ENCODE measurements at places on chromosomes 12 and 14.

GRCh38 chr14:24713404-24713803, 79.4 kb upstream of the GZMB start:
- DNase-seq: no peak

- DNase-seq: no peak
These were observed 77.4 kb upstream of the GALNT9 start for GRCh38 chr12:132406493-132407450.

DNA sequence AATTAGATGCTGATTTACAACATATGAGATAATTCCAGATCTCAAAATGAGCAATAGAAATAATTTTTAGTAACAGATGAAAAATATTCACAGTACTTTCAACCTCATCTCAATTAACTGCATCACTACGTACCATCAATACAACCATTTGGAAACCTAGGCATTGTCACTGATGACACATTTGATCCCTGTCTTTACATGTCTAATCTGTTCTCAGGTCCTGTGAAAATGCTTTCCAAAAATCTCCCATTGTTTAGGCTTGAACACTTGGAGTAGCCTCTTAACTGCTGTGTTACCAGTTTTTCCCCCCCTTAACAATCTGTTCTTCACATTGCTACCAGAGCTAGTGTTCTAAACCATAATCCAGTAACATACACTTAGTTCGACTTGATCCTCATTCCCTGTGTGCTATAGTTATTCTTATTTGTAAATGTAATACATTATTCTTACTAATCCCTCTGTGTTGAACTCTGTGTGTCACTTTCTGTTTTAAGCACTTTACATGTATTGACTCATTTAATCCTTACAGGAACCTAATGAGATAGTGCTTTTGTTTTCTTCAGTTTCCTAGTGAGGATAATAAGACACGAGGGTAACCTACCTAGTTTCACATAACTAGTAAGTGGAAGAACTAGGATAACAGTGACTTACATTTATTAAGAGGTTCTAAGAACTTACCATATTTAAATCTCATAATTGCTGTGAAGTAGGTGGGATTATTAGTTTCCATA, 41.7 kb downstream of the LARP4 start:
- no peak for DNase-seq

DNA sequence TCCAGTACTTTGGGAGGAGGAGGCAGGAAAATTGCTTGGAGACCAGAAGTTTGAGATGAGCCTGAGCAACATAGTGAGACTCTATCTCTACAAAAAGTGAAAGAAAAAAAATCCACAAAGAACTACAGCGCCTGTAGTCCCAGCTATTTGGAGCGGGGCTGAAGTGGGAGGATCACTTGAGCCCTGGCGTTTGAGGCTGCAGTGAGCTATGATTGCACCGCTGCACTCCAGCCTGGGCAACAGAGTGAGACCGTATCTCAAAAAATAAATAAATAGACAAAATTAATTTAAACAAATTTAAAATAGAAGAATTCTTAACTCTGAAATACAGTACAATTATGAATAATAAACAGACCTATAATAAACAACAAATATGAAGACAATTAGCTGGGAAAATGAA, 40.9 kb downstream of the ATL1 start:
- no peak for DNase-seq

DNA sequence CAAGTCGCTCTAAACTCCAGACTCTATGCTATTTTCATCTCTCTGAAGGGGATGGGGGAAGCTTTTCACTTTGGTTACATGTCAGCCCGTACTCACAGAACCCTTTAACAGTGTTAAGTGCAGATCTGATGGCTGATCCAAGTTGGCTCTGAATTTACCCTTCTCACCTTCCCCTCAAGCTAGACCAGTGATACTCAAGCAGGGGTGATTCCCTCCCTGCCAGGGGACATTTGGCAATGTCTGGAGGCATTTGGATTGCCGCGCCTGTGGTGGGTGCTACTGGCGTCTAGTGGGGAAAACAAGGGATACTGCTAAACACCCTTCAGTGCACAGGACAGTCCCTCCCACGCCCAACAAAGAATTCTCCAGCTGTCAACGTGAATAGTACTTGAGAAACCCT, 6.0 kb upstream of the TEX52 start:
- no peak for DNase-seq

DNA sequence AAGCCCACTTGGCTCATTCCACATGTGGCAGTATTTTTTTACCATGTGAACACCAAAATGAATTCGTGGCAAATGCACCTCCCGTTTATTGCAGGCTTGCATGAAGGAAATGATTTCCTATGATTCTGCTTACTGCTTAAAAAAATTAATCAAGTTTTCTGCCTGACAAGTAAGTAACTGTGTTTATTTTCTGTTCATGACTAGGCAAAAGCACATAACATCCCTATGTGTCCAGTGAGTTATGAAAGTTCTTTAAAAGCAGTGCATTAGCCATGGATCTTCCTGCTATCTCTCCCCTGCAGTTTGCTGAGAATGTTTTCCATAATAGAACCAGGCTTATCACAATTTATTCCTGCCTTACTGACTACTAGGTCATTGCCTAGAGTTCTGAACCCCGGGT, 20.4 kb downstream of the GPR65 start:
- DNase-seq: no peak

DNA sequence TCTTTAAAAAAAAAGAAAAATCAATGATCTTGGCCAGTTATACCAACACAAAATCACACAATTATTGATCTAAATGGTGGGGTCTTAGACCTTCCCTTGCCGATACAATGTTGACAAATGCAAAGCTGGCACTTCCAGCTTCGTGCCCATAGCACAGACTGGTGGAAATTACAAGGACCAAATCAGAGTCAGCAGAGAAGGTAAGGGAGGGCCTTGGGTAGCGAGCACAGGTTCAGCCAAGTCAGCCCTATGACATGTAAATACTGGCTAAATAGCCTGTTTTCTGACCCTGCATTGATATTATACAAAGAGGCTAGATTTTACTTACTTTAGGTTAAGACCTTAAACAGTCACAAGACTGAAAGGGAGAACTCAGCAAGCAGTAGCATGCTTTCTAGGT, 30.3 kb upstream of the WDR89 start:
- no peak for DNase-seq

DNA sequence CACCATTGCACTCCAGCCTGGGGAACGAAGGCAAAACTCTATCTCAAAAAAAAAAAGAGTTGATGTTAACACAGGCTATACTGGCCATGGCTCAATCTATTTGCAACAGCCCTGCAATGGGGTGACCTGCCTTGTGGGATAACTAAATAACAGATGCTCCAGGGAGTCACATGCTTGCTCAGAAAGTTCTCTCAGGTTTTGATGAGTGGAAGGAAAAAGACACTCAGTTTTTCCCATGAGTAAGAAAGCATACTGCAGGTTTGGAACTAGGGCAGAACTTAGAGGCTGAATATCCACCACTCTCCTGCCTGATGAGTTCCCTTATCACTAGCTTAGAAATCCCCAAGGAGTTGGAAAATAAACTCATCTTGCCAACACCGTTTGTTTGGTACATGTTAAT, 16.9 kb downstream of the WSB2 start:
- no peak for DNase-seq

GRCh38 chr12:118850244-118850825, 131.0 kb upstream of the SRRM4 start:
- no peak for DNase-seq

- DNase-seq: no peak
These were observed 237.1 kb downstream of the FOXN3 start for GRCh38 chr14:89179891-89180404.

- DNase-seq: no peak
These were observed 4.8 kb downstream of the CRACR2A start for GRCh38 chr12:3747976-3748619.

DNA sequence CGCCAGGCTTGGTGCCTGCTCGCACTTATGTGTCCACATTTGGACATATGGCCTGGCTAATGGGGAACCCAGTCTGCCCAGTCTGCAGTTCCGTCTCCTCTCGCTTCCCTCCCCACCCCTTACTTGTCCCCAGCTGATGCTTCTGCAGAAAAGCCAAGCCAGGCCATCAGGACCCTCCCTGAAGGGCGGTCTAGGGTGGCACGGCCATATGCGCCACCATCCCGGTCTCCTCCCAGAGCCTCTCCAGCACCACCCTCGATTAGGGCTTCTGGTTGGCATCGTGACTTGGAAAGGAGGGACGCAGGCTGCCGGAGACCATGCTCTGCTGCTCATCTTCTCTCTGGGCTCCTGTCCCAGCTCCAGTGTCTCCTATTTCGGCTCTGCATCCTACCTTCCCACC, 54.6 kb downstream of the CALM1 start:
- DNase-seq: no peak

DNA sequence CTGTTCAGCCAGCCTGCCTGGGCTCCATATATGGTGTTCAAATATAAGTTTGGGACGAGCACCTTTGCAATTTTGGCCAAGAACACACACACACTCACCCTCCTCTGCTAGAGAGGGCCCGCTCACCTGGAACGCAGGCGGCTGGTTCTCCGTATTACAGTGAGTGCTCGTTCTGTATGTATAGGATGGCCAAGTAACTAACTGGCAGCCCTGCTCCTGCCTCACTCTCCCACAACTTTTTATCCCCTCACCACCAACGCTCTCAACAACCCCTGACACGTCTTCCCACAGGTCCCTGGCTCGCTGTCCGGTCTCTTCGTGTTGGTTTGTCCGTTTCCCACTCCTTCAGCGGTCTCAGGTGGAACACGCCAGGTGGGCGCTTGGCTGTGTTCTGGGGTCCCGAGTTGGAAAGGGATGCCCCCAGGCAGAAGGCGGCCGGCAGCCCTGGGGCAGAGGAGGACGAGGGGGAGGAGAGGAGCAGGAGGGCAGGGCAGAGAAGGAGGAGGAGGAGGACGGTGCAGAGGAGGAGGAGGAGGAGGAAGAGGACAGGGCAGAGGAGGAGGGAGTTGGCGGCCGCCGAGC, 398 bp upstream of the MSRB3 start:
- DNase-seq: no peak

DNA sequence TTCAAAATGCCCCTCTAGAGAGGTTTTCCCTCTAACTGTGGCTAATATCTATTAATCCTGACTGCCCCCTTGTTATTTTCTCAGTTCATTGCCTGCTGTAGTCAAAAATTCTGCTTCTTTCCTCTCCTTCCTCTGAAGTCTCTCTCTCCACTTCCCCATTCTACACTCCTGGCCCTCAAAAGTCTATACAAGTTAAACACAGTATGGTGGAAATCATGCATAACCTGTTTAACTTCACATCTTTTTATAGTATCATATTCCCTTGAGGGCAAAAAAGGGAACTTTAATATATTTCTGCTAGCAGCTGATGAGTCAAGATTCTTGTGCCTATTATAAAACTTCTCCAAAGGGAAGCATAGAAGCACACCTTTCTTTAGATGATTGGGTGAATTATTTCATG, 16.7 kb downstream of the GRIP1 start:
- no peak for DNase-seq

DNA sequence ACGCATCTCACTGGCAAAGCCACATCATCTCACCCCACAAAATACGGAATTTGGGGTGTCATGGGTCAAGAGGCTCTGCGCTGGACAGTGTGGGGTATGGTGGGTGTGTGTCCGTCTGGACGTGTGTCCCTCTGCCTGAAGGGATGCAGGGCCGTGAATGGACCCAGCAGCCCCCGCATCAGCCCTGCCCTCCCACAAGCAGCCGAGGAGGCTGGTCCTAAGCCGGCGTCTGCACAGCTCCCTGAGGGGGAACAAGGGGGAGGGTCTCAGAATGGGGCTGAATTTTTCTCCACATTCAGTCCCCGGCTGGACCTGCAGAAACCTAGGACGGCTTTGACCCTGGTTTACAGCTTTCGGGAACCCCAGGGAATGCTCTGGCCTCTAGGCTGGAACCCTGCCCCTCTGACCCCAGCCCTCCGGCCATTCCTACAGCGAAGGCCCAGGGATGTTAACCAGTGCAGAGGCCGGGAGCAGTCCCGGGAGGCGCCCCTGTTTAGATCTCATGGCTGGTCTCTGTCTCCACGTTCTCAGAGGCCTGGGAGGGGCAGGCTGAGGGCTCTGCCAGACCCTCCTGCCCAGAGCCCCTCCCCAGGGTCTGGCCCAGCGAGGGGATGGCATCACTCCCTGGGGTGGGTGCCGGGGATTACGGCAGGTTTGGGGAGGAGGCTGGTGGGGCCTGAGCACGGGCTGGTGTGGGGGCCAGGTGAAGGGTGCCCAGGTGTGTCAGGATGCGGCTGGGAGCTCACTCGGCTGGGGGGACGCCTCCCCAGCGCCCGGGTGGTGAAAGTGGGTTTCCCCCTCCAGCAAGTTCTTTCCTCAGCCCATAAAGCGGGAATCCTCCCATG, 156.5 kb upstream of the C14orf180 start:
- DNase-seq: no peak

DNA sequence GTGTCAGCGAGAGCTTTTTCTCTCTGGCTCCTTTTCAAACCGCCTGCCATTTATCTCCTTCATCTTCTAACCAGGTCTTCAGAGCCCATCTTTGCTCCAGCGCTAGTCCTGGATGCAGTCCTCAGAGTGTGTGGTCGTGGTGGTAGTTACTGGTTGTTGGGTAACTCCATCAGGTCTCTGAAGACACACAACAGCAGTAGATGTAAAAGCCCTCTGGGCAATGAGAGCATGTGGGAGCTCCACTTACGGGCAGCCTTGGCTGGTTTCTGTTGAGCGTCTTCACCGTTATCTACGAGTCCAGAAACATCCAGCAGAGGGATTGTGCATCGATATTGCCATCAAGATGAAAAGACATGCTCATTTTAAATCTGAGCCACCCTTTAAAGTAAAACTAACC, 61.2 kb downstream of the FBXL14 start:
- DNase-seq: no peak

DNA sequence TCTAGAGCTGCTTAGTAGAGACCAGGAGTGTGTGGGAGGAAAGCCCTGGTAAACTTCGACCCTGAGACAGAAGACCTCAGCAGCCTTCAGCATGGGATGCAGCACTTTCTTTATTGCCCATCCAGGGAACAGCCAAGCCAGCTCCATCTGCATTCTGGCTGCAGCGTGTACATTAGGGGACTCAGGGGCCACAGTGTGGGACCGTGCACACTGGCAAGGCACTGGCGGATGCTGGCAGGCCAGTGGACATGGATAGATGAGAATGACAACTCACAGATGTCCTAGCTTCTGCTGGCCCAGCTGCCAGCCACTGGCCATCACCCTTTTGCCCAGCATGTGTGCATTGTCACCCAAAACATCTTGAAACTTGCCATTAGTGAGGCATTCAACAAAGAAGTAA, 12.5 kb downstream of the PLD4 start:
- no peak for DNase-seq

DNA sequence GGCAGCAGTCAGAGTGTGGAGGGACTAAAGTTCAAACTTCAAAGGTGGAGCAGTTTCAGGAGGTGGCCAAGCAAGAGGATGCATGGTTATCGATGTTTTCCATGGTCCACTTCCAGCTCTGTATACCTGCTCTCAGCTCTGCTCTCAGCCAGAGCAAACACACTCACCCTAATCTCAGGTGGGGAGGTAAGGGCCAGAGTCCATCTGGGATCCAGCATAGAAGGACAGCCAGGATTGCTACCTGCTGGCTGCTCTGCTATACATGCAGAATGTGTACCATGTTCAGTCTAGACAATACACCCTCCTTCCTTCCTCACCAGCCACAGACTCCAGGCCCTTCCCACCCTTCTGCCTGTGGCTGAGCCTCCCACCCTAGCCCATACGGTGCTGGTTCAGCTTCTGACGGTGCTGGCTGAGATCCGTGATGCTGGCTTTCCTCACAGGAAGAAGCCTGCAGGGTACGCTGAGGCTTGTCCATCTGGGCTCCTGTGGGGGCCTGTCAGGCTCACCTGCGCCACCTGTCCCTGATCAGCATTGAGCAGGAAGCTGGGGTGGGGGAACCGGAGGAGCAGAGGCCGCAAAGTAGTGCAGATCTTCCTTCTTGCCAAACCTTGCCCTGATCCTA, 2.4 kb downstream of the CBLN3 start:
- DNase-seq: no peak

GRCh38 chr14:81430235-81430634, 30.1 kb upstream of the STON2 start:
- no peak for DNase-seq

GRCh38 chr14:47346849-47347248, 328.6 kb downstream of the MDGA2 start:
- peak; percentile 7 for DNase-seq
